Urinary bladder (tissue), 4 donors: ENCODE measurements at places on chromosomes 6 and 20. TPM values are rescaled to one million over a fixed set of nuclear protein-coding genes. Genes with fewer than 3 reads are reported as not detected.

HUS1B gene
- total RNA-seq: 2.2 TPM

FRMD1 gene
- 0.21 TPM for total RNA-seq

ECT2L gene
- 0.21 TPM for total RNA-seq

PPP1R3D gene
- total RNA-seq: 8.5 TPM

GPR6 gene
- not detected for total RNA-seq

TPX2 gene
- total RNA-seq: 22.7 TPM

SNRNP48 gene
- total RNA-seq: 34.4 TPM

FILIP1 gene
- 43.7 TPM for total RNA-seq

OPRL1 gene
- 1.1 TPM for total RNA-seq

HLA-DQA1 gene
- total RNA-seq: 16.0 TPM

OLIG3 gene
- total RNA-seq: not detected

TNXB gene
- 171 TPM for total RNA-seq
